ENCODE measurements at places on chromosomes 5 and 9. TPM values are rescaled to one million over a fixed set of nuclear protein-coding genes. Genes with fewer than 3 reads are reported as not detected.

The CDH10 gene
- polyA plus RNA-seq = 0.01 TPM

The CKMT2 gene
- 8.8 TPM for polyA plus RNA-seq

The TMCO6 gene
- polyA plus RNA-seq = 36.3 TPM

The NTRK2 gene
- polyA plus RNA-seq = not detected

The SNAPC3 gene
- 20.8 TPM for polyA plus RNA-seq

The TMEM161B gene
- 22.1 TPM for polyA plus RNA-seq

The FAXDC2 gene
- 49.5 TPM for polyA plus RNA-seq

The WDR38 gene
- not detected for polyA plus RNA-seq

DNA sequence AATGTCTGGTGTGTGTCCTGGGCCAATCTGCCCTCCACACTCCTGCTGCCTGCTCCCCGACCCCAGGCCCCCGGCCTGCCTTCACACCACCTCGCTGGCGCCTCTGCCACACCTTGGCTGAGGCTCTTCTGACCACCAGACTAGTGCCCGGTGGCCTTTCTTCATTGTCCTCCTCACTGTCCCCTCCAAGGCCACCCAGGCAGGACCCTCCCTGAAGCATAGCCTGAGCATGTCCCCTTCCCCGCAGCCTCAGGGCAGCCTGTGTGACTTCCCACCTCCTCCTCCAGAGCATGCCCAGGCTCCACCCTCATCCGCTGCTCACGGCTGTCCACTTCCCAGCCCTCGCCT lies 154.6 kb downstream of the OLFM1 start:
- DNase-seq = no peak

DNA sequence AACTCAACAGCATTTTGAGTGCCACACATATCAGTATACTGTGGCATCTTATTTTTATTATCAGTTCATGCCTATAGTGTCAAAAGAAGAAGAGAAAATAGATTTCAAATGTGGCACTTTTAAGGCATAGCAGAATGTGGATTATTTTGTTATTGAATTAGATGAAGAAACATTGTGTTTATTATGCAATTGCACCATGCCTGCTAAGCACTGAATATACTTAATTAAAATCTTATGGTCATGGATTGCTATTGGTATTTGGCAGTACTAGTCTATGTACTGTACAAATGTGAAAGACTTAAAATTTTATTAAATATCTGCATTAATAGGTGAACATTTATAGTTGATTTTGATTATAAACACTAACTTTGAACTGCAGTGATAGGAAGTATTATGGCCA lies 128.8 kb downstream of the FER start:
- DNase-seq = no peak

DNA sequence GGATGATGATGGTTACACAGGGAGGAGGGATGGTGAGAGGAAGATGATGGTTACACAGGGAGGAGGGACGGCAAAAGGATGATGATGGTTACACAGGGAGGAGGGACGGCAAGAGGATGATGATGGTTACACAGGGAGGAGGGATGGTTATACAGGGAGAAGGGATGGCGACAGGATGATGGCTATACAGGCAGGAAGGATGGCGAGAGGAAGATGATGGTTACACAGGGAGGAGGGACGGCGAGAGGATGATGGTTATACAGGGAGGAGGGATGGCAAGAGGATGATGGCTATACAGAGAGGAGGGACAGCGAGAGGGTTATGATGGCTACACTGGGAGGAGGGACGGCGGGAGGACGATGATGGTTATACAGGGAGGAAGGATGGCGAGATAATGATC lies 64.1 kb upstream of the FCN1 start:
- no peak for DNase-seq

DNA sequence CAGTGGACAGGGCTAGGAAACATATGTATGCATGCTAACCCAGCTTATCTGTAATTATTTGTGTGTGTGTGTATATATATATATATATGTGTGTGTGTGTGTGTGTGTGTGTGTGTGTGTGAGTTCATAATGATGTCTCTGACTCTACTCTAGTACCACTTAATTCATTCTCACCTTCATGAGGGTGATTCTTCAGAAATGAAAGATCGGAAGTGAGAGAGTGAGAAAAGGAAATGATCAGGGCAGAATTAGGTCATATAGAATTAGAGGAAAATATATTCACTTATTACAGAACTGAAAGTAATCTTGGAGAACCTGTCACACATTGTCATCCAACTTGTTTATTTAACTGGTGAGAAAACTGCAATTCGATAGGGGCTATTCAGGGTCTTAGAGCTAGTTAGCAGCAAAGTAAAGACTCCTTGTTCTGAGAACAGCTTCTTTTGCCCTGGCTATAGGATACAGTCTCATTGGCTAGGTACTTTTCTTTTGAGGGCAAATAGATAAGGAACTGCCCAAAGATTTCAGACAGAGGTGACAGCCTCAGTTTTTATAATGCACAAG lies 58.8 kb downstream of the C9orf153 start:
- DNase-seq = no peak

GRCh38 chr5:68431601-68432337 lies 216.2 kb downstream of the PIK3R1 start:
- DNase-seq = no peak

Data from HepG2 (cell line).